ENCODE measurements at places on chromosomes 1 and 21. TPM values are rescaled to one million over a fixed set of nuclear protein-coding genes. Genes with fewer than 3 reads are reported as not detected.

DNA sequence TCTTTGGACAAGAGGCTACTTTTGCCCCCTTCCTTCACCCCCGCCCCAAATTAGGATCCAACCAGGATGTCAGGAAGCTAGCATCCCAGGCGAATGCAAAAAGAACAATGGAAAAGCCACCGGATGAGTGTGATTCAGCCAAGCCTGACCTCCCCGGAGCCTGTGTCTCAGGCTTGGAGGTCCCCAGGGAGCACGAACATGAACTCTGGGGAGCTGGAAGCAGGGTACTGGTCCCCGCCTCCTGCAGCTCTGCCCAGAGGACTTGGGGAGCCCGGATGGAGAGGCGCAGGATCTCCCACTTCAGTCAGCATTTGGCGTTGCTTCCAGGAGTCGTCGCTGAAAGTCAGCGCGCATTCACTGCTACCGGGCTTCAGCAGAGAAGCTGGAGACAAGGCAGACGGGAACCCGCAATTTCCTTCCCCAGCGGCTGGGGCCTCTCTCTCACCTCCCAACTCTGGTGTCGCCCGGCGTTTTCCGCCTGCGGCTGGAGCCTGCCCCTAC lies 1.8 kb upstream of the TBX15 start:
- DNase-seq: peak; percentile 58

DNA sequence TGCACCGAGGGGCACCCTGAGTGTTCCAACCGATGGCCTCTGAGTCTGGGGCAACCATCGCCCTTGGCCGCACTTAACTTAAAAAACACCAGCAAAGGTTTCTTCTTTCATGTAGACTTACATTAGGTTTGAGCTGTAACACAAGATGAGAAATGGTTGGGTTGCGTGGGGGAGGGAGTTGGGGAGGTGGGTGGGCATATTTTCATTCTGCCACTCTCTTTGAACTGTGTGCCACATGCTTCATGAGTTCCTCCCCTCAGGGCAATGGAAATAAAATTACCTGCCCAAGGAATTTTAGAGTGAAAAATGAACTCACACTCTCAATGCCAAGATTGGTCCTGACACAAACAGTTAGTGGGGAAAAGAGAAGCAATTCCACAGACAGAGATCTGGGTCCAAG lies 430.1 kb upstream of the USP24 start:
- DNase-seq: no peak

- DNase-seq: peak; percentile 87
Observed at GRCh38 chr1:33633019-33633801, 160.8 kb downstream of the ZSCAN20 start.

The LCE2B gene
- total RNA-seq: not detected

DNA sequence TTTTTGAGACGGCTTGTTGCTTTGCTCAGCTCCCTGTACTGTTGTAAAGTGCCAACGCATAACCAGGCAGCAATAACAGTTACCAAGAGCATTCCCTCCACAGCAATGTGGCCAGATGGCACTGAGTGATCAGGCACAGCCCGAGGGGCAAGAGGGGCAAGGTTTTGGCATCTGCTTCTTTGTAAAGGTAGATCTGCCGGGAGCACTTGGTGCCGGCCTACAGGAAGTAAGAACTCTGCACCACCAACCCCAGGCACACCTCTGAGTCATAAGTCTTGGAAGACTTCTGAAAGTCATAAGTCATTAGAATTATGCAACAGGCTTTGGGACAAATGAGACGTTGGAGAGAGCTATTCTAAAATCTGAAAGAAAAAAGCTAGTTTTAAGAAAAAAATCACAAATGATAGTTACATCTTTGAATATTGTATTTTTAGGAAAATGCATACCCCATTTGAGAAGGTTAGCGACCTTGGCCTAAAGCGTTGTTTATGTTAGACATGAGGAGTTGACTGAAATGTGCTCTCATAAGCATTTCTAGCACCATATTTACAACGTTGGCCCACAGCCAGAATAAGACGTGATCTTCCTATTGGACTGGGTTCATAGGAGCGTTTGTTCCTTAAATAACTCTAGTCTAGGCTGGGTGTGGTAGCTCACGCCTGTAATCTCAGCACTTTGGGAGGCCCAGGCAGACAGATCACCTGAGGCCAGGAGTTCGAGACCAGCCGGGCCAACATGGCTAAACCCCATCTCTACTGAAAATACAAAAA lies 37.7 kb upstream of the MAP10 start:
- peak; percentile 61 for DNase-seq

GRCh38 chr1:32981003-32981901 lies 16.6 kb upstream of the RNF19B start:
- no peak for DNase-seq

GRCh38 chr1:201448990-201449389 lies 20.0 kb downstream of the PHLDA3 start:
- no peak for DNase-seq

DNA sequence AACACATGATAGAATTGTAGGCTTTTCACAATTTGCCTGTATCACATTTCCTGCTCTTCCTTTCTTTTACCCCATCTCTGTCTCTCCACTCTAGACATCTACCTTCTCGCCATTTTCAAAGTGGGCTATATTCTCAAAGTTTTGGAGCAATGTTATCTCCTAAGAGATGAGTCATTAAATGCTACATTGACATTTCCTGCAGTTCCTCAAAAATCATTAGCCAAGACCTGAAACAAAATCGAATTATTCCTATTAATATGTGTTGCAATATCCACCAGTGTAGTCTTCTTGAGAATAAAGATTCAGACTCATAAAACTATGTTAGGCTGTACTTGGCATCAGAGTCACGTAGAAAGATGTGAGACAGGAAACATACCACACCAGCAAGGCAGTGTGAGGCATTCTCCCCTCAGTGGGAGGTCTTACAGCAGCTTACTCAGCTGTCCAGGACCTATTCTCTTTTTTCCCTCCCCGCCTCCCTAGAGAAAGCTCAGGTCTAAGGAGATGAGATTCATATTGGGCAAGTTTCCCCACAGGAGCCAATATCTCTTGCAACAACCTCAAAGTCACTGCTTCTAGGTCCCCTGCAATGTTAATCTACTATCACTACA lies 38.8 kb downstream of the FRRS1 start:
- no peak for DNase-seq

The FYB2 gene
- 1.3 TPM for total RNA-seq

DNA sequence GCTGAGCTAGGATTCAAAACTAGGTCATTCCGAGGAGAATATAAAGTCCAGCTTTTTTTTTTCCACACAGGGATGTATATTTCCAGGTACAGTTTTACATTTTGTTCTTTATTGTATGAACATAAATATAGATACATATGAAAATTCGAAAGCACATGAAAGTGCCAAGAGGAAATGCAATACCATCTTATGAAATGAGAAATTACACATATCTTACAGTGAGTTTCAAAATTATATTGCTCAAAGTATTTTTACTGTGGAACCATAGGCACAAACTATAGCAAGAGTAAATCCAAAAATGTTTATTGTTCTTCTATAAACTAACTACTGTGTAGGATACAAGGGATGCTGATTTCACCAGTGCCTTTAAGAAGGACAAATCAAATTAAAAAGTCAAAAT lies 39.0 kb downstream of the PTPRC start:
- no peak for DNase-seq

GRCh38 chr1:172169836-172170235 lies 250.6 kb upstream of the C1orf105 start:
- no peak for DNase-seq

GRCh38 chr1:11046625-11047365 lies at the start of gene MASP2:
Gene MASP2, minus strand, starts transcription at chr1:11047239. Its CDS starts 32 bp downstream, at chr1:11047207.
- no peak for DNase-seq

The TRAF5 gene
- 1.8 TPM for total RNA-seq

- DNase-seq: no peak
Observed at GRCh38 chr1:227741166-227741870, 6.1 kb downstream of the SNAP47 start.

DNA sequence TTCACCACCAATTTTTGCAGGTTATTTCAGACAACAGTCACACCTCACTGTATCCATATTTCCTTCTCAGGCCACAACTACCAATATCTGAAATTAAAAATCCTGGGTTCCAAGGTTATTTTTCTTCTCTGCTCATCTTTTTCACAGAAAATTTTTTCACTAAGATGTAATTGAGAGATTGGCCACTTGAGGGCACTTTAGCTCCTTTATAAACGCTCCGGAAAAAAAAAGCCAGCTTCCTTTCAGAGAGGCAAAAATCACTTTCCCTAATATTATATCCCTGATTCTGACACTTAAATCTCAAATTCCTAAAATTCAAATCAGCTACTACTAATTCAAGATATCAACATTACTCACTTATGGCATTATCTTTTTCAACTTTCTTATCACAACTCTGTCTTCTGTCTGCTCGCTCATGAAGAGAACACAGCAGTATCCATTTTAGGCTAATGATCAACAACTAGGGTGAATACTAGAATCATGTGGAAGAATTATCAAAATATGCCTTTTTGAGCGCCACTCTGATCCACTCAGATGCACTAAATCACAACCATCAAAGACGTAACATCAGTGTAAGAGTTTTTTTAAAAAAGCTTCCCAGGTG lies 101.4 kb upstream of the RGS1 start:
- no peak for DNase-seq

DNA sequence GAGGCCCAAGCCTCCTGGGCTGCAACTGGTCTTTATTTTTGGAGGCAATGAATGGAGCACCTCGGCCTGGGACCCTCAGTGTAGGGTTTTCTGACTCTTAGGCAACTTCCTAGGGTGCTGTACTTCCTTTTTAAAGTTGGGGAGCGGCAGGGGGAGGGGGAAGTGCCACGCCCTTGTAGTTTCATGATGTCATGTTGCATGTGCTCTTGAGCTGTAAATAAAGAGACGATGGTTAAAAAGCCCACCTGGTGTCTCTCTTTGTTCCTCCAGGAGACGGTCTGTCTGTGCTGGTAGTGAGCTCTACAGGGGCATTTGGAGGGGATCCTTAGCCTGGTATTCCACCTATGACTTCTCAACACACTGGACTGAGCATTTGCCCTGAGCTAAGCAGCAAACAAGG lies 10.3 kb upstream of the AGTRAP start:
- DNase-seq: no peak

DNA sequence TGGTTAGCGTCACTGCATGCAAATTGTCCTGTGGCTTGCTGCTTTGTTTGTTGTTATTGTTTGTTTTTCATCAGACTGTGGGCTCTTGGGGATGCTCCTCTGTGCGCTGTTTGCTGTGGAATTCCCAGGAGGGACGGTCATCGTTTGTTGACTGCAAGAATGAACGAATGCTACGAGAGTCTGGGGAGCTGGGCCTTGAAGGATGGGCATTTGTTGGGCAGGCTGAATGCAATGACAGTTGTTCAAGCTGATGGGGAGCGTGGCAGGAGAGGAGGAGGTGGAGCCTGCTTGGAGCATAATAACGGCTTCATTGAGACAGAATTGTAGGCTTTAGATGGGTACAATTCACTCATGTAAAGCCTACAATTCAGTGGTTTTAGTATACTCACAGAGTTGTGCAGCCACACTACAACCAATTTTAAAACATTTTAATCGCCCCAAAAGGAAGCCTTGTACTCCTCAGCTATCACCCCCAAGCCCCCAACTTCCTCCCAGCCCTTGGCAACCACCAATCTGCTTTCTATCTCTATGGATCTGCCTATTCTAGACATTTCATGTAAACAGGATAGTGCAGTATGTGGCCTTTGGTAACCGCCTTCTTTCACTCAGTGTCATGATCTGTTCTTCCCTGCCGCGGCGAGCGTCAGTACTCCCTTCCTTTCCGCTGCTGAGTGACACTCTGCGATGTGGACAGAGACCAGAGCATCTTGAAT lies 190.2 kb downstream of the CAMTA1 start:
- no peak for DNase-seq

GRCh38 chr1:5809207-5809788 lies 182.9 kb downstream of the NPHP4 start:
- DNase-seq: no peak

DNA sequence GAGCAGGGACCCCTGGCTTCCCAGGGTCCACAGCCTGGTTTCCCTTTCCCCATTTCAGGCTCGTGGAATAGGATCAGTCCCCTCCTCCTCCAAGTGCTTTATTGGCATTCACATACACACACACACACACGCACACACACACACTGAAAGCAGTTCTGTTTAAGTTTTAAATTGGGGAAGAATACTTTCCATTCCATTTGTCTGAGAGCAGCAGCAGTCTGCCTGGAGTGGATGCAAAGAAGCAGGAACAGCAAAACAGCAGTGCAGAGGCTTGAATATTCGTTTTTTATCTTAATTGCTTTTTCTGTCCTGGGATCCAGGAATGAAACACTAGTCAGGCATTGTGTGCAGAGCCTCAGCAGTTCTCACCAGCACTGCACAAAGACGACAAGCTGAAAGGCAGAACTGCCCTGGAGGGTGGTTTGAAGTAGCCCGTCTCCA lies 7.1 kb downstream of the CYB561D1 start:
- DNase-seq: no peak

DNA sequence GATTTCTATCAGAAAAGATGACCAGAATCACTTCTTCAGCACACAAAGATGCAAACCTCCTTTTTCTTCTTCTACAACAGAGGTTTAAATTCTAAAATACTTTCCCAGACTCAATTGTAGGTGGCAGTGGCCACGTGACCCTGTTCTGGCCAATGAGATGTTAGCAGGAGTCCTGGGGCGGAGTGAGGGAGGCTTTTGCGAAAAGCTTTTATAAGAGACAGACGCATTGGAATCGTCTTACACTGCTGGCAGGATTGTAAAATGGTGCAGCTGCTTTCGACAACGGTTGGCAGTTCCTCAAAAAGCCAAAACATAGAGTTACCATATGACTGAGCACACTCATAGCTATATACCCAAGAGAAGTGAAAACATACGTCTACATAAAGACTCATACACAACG lies 87.0 kb upstream of the MAGI3 start:
- DNase-seq: no peak

DNA sequence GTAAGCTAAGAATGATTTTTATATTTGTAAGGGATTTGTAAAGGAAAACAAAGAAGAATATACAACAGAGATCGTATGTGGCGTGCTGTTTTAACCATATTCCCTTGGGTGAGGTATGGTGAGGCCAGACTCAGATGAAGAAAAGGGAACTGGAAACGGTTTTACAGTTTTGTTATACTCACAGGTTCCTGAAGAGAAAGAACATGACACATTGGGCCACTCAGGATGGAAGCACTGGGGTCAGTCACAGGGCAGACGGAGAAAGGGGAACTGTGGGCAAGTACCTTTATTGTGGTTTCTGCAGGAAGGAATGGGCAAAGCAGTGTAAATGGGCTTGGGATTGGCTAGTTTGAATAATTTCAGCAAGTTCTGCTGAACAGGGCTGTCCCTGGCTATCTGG lies 177.4 kb downstream of the LBR start:
- no peak for DNase-seq

The HSPA6 gene
- total RNA-seq: 2.0 TPM

The NPHP4 gene
- 2.8 TPM for total RNA-seq
